ENCODE measurements at places on chromosomes 5 and 9.

GRCh38 chr9:115794921-115795475 lies 358.6 kb upstream of the PAPPA start:
- no peak for DNase-seq

DNA sequence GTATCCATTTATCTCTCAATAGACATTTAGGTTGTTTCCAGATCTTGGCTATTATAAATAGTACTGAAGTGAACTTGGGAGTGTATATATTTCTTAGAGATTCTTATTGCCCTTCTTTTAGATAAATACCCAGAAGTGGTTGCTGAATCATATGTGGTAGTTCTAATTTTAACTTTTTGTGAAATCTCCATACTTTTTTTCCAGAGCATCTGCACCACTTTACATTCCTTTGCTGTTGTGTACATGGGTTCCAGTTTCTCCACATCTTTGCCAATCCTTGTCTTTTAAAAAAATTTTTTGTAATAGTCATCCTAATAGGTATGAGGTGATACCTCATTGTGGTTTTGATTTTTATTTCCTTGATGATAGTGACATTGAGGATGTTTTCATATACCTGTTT lies 303.7 kb downstream of the CCDC171 start:
- DNase-seq = no peak

GRCh38 chr9:1707291-1707690 lies 307.9 kb upstream of the SMARCA2 start:
- DNase-seq = no peak

GRCh38 chr5:90759119-90759518 lies 200.5 kb downstream of the ADGRV1 start:
- no peak for DNase-seq

GRCh38 chr9:134793288-134794188 lies 87.1 kb upstream of the FCN2 start:
- DNase-seq = no peak

- peak; percentile 44 for DNase-seq
These were observed 158.1 kb downstream of the C9orf152 start for GRCh38 chr9:110049699-110050450.
